Activated naive CD8-positive, alpha-beta T cell treated with anti-CD3 and anti-CD28 coated beads for 36 hours (primary cell): ENCODE measurements at places on chromosomes 1 and 21. TPM values are rescaled to one million over a fixed set of nuclear protein-coding genes. Genes with fewer than 3 reads are reported as not detected.

DNA sequence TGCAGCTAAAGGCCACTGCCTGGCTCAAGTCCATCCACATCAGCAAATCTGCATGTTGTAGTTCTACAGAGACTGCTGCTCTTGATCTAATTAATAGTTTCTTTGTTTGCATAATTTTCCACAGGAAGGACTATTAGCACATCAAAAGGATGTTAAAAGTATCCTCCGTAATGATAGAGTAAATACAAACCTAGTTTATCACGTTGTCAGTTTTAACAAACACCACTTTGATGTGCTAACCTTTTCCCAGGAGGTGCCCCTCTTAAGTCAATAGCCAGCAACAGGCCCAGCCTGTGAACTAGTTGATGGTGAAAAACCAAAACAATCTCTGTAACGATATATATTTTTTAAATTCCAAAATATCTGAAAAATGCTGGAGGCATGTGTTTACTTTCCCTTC lies 64.2 kb upstream of the SLC22A15 start:
- no peak for DNase-seq

- no peak for DNase-seq
Observed at GRCh38 chr1:231428377-231428776, 6.3 kb upstream of the EGLN1 start.

The WNT3A gene
- not detected for total RNA-seq

The STUM gene
- total RNA-seq, result not detected
